Midbrain (tissue), 1 donor: ENCODE measurements at places on chromosomes 5 and 9.

DNA sequence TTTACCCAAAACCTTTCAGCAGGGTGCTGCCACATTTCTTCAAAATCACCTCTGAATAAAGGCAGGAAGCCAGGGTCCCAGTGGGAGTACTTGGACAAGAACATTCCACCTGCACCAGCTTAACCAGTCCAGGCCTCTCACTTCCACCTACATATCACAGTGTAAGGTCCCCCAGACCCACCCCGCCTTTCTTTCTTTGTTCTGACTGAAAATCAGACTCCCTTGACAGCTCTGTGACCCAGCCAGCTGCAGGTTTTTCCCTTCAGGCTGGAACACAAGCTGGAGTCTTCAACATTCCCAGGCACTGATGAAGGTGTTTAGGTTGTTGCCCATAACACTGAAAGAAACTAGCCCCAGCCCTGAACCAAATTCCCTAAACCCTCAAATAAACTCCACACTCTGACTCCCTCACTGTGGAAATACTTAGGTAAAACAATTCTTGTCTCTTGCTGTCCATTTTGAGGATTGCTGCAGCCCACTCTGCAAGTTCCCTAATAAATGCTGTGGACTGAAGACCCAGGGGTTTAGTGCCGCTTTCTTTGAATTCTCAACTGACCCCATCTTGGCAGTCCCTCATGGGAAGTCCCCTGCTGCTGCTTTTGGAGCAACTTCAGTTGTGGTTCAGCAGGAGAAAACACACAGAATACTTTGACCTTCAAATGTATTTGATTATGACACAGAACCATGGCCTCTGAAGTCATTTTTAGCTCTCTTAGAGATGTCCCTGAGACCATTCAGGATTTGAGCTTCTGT lies 24.8 kb downstream of the P4HA2 start:
- DNase-seq: no peak

GRCh38 chr5:3122216-3122615 lies 370.7 kb upstream of the IRX2 start:
- no peak for DNase-seq

DNA sequence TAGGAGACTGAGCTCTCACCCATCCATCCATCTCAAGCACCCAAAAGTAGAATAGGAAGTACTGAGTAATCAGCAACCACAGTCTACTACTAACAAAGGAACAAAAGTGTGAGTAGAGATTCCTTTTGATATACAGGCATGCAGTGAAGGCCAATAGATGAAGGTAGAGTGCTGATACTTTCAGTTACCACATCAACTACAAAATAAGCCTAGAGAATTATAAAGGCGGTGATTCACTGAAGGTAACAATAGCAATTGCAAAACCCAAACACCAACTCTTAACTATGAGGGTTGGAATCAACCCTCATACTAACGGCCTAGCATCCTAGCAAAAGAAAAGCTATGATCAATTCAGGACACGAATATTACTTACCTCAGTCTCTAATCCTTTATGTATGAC lies 992.6 kb downstream of the DNAH5 start:
- DNase-seq: no peak

- DNase-seq: no peak
Observed at GRCh38 chr5:62342476-62342837, 36.5 kb downstream of the KIF2A start.

DNA sequence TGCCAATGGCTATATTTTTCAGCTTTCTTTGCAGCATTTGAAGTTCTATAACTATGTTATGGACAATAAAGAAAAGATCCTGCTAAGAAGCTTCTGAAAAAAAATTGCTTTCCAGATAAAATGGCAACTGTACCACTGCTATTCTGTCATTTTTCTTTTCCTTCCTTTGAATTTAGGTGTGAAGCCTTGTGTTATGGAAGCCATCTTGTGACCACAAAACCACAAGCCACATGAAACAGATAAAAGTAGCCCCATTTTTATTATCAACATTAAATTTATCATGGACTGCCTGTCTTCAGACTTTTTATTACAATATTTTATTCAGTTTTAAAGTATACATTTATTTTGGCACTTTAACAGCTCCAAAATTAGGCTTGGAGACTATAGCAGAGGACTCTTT lies 289.9 kb upstream of the ACTBL2 start:
- DNase-seq: no peak

- no peak for DNase-seq
Observed at GRCh38 chr9:70060883-70061507, 17.3 kb downstream of the MAMDC2 start.

DNA sequence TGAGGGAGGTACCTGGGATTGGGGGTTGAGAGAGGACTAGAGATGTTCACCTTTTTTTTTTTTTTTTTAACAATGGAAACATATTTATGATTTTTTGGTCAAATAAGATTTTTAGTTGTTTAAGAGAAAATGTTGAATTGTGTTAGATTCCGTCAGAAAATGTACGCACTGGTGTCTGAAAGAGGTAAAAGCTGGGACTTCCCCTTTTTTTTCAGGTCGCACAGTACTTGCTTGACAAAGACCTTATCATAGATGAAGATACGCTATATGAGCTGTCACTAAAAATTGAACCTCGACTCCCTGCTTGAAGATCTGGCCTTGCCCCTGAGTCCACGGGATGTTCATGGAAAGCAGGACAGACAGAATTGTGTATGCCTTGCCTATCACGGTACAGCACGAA lies 7.7 kb upstream of the CKMT2 start:
- DNase-seq: no peak

DNA sequence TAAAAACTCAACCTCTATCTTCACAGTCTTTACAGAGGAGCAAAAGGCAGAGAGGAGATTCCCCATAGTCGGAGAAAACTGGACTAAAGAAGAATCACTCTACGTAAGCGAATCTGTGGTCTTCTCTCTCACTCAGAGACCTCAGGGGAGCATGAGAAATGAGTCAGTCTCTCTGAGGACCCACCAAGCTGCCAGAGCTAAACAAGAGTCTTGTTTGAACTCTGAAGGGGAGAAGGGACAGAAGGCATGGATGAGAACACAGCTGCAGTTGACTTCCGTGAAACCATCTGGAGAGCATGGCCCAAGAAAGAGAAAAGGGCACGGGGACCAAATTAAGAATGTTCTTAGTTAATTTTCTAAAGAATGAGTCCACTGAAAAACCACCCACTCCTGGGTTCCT lies 12.8 kb upstream of the MAN2A1 start:
- no peak for DNase-seq

GRCh38 chr9:74499111-74499601 lies 2.0 kb downstream of the RORB start:
- DNase-seq: no peak

DNA sequence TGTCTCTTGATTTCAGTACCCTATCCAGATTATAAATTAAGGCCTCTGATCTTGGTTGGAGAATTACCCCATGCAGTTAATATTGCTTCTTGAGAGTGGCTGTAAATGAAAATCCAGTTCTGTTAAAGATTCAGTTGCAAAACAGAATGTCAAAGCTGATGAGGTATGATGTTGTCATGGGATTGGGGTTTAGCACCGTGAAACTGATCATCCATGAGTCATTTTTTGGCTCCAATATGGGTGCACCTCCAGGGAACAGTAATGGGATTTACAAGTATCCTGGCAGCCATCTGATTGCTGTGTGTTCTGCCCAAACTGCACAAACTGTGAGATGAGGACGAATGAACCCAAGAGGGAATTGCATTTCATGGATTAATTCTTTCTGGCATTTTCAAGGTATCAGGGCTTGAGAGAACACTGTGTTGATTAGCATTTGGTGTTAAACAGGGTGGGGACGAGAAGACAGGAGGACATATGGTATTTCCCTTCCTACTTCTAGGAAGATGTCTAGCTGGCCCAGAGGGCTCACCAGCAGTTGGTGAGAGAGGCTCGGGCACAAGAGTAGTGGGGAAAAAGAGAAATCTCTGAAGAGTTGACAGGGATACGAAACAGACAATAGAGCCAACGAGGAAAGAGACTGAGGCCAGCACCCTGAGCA lies 214.7 kb downstream of the GAS1 start:
- no peak for DNase-seq

- no peak for DNase-seq
Observed at GRCh38 chr9:101626295-101626694, 31.5 kb upstream of the PPP3R2 start.

- no peak for DNase-seq
Observed at GRCh38 chr5:116522356-116523136, 52.1 kb downstream of the SEMA6A start.
